ENCODE measurements at places on chromosomes 2 and 18. TPM values are rescaled to one million over a fixed set of nuclear protein-coding genes. Genes with fewer than 3 reads are reported as not detected.

DNA sequence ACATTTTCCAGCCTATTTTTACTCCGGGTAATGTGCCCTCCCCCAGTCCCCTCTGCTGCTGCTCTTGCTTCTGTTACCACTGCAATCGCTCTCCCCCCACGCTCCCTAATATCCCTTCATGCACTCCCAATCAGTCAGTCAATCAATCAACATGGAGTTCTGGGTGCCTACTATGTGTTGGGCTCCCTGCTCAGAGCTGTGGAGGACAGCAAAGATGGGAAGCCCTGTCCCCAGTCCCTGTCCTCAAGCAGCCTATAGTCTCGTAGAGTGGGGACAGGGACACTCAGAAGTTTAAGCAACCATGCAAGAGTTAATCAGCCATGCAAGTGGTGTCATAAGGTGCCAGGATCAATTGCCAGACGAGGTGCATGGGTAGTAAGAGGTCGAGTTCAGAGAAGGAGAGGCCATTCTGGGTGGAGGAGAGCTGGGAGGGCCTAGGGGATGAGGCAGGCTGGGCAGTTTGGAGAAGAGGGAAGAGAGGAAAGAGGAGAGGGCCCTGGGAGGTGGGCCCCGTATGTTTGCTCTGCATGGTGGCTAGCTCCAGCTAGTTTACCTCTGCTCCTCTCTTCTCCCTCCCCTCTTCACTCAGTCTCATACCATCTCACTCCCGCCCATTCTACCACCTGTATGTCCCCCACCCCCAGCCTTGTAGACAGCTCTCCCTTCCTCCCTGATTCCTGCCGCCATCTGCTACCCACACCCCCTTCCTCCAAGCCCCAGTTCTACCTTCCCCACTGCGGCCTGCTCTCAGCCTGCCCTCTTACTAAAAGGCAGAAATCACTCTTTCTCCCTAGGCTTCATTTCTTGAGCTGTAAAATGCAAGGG lies 3.9 kb downstream of the ASIC4 start:
- no peak for DNase-seq

Gene FIGN
- 8.6 TPM for total RNA-seq

GRCh38 chr2:224145751-224146355 lies 106.8 kb upstream of the SERPINE2 start:
- DNase-seq, result peak; percentile 48

Gene FARP2
- 32.7 TPM for total RNA-seq

- DNase-seq, result no peak
These were observed 80.6 kb downstream of the RIT2 start for GRCh38 chr18:43034683-43035500.

- DNase-seq, result no peak
These were observed 98.1 kb downstream of the SETBP1 start for GRCh38 chr18:44778788-44779187.

Gene NYAP2
- total RNA-seq, result not detected

Gene FKBP7
- 27.2 TPM for total RNA-seq

- no peak for DNase-seq
These were observed 320.0 kb downstream of the NCKAP5 start for GRCh38 chr2:133248264-133248663.

DNA sequence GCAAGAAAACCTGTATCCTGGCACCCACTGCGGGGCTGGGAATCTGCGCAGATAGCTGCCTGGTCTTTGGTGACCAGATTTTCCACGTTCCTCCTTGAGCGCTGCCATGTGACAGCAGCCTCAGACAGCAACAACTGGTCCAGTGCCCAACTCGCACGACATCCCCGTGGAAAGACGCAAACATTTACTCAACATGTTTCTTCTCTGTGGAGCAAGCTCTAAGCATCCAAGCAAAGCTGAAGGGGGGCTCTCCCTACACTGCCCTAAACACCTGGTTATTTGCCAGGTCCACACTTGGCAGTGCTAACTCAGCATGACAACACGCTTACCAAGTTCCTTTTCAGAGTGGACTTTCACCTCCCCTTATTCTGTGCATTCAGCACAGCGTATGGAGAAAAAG lies 11.3 kb downstream of the ZNF516 start:
- no peak for DNase-seq

DNA sequence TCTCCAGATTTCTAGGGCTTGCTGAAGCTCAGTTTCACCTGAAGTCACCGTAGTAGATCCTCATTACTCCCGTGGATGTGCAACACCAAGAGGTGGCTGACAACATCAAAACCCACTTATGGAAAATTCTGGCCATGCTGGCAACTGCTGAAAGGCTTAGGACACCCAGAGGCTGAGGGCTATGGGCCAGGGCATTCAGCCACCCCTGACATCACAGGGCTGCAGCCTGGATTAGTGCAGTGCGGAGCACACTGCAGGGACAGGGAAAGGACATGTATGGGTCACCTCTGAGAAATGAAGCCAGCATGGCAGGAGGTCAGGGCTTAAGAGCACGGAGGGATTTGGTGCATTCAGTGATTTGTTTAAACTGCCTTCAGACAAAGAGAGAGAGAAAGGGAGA lies 300.6 kb downstream of the TDRD15 start:
- DNase-seq, result no peak

GRCh38 chr2:66323406-66323805 lies 111.5 kb upstream of the MEIS1 start:
- DNase-seq, result no peak

Gene HOXD1
- not detected for total RNA-seq

- DNase-seq, result peak; percentile 90
These were observed 120.8 kb downstream of the GAREM1 start for GRCh38 chr18:32349728-32350395.

Gene UGT1A5
- not detected for total RNA-seq

DNA sequence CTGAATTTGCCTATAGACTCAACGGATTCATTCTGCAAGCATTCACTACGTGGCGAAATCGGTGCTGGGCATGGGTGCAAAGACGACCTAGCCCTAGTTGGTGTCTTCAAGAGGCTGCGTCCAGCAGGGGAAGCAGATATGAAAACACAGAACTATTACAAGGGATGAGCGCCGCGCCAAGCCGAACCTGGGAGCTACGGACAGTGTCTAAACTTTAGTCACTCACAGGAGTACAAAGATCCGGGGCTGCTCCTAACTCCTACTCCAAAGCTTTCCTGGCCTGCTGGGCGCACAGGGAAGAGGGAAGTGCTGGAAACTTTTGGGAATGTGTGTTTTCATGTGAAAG lies 732 bp upstream of the ANXA4 start:
- DNase-seq, result peak; percentile 79

- DNase-seq, result no peak
These were observed 69.7 kb upstream of the FOSL2 start for GRCh38 chr2:28322981-28323396.

DNA sequence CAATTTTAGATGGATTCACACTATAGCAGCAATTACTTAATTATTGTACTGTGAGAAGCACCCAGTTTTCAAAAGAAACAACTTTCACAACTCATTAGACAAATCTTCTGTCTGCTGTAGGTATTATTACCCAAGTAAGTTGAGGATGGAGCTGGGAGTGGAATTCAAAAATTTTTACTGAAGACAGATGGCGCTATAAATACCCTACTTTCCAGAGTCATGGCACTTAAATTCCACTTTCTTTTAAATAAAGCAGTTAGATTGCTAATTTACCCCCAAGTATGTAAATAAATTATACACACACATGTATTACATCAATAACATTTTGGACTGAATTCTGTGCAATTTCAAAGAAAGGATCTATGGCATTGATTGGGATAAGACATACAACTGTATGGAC lies 166.8 kb downstream of the FTCDNL1 start:
- DNase-seq, result no peak

Gene TRABD2A
- total RNA-seq, result 0.73 TPM

- DNase-seq, result no peak
These were observed 258.4 kb downstream of the MEIS1 start for GRCh38 chr2:66693076-66693965.

GRCh38 chr2:225600444-225600843 lies 200.9 kb downstream of the NYAP2 start:
- no peak for DNase-seq

Gene RTP5
- 0.08 TPM for total RNA-seq

Gene NR4A2
- total RNA-seq, result not detected

DNA sequence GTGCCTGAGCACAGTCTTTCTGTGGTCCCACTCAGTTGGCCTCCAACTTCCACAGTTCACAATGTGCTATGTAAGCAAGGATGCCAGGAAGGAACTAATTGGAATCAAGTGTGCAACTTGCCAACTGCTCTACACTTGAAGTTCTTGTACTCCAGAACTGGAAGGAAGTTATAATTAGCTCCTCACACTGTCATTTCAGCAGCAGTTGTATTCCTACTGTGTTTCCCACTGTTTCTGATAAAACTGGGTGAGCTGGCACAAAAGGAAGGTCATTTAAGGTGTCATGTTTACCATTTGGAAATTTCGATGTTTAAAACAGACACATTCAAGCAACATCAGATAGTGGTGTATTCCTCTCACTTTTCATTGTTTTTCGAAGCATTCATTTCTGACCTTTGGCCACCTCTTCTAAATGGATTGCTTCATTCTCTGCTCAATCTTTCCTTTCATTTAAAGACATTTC lies 84.2 kb downstream of the ANTXR1 start:
- DNase-seq, result no peak

DNA sequence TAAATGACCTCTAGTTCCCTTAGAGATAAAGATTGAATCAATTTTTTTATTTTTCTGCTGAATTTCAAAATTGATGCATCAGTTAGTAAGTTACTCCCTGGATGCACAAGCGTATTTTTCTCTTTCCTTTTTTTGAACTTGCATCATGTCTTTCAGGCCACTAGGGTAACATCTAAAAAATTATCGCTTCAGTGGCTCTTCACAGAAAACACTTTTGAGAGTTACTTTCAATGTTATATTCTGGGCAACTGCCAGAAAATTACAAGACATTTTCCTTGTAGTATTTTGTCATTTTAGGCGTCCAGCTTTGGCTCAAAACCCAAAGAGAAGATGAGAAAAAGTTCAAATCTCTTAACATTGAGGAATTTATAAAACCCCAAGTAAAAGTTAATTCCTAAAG lies 59.8 kb downstream of the DSEL start:
- no peak for DNase-seq

- no peak for DNase-seq
These were observed 16.5 kb upstream of the ME2 start for GRCh38 chr18:50862401-50862800.

- DNase-seq, result no peak
These were observed 48.7 kb downstream of the CAVIN2 start for GRCh38 chr2:191797942-191798876.

Gene CEP76
- total RNA-seq, result 9.7 TPM

- peak; percentile 13 for DNase-seq
These were observed 84.7 kb downstream of the GLI2 start for GRCh38 chr2:120820263-120820952.

DNA sequence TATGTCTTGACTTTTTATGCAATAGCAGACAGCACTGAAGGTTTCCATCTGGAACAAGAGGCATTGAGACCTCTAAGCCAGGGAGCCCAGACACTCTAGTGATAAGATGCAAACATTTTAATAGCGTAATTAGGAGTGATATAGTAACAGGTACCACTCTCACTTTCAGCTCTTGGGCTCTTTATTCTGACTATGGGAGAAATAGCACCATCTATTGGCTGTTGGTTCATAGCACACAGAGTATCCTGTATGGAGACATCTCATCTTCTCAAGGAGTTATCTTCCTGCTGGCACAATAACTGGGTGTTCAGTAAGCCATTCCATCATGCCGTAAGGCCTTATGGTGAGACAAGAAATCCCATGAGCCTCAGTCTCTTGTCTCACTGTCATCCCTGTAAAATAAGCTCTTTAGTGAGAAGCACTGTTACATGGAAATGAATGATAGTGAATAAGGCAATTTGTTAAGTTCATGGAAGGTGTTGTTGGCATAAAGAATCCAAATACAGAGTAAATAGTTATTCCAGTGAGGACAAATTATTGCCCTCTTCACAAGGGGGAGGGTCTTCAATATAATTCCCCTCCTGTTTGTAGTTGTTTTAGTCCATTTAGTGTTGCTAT lies 48.3 kb downstream of the THUMPD2 start:
- no peak for DNase-seq

Gene DES
- 13,585 TPM for total RNA-seq

- no peak for DNase-seq
These were observed 1112.3 kb upstream of the FANCL start for GRCh38 chr2:59353306-59353921.

Gene ACYP2
- 58.4 TPM for total RNA-seq

GRCh38 chr2:63654959-63655358 lies 66.2 kb downstream of the MDH1 start:
- peak; percentile 19 for DNase-seq

Gene PROKR1
- not detected for total RNA-seq

Gene PDCD1
- 0.16 TPM for total RNA-seq

Gene PLGLB1
- 2.5 TPM for total RNA-seq

Gene TRIM43
- not detected for total RNA-seq

Gene DSC3
- not detected for total RNA-seq

Gene C18orf54
- 3.0 TPM for total RNA-seq

Gene QPCT
- 0.24 TPM for total RNA-seq

Gene PAIP2B
- 0.83 TPM for total RNA-seq
